ENCODE measurements at places on chromosomes 1 and 21. TPM values are rescaled to one million over a fixed set of nuclear protein-coding genes. Genes with fewer than 3 reads are reported as not detected.

The FAM89A gene
- 8.3 TPM for total RNA-seq

DNA sequence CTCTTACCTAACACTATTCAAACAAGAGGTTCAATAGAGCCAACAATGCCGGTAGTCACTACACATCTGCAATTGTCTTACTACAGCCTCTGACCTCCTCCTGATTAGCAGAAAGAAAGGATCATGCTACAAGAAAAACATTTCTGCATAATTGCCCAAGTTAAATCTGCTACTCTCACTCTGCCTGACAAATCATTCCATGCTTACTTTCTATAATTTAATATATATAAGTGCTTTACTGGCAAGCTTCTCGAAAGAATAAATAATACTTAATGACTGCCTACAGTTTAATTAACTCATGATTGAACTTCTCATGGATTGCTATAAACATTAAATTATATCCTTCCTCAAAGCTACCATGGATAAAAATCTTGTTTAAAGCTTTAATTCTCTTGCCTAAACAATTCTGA lies 156.0 kb downstream of the SLC45A1 start:
- no peak for DNase-seq

- DNase-seq, result no peak
Measured at GRCh38 chr1:62382658-62382955, 54.2 kb upstream of the USP1 start.

The ZNF695 gene
- 7.4 TPM for total RNA-seq

The ASAP3 gene
- total RNA-seq, result 65.7 TPM

DNA sequence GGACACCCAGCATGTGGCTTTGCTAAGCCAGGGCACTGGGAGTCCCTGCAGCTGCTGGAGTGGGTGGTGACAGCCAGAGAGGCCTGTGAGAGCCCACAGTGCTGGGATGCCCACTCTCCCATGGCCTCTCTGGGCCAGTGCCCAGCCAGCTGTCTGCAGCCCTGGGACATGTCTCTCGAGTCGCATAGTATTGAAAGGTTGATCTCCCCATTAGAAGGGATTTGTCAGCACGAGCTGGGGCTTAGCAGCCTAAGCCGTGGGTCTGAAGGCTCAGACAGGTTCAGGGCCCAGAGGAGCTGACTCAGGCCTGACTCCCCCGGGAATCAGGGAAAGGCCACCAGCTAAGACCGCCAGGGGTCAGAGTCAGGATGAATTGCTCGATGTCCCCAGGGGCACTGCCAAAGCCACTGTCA lies 53.5 kb downstream of the FOXD2 start:
- no peak for DNase-seq

DNA sequence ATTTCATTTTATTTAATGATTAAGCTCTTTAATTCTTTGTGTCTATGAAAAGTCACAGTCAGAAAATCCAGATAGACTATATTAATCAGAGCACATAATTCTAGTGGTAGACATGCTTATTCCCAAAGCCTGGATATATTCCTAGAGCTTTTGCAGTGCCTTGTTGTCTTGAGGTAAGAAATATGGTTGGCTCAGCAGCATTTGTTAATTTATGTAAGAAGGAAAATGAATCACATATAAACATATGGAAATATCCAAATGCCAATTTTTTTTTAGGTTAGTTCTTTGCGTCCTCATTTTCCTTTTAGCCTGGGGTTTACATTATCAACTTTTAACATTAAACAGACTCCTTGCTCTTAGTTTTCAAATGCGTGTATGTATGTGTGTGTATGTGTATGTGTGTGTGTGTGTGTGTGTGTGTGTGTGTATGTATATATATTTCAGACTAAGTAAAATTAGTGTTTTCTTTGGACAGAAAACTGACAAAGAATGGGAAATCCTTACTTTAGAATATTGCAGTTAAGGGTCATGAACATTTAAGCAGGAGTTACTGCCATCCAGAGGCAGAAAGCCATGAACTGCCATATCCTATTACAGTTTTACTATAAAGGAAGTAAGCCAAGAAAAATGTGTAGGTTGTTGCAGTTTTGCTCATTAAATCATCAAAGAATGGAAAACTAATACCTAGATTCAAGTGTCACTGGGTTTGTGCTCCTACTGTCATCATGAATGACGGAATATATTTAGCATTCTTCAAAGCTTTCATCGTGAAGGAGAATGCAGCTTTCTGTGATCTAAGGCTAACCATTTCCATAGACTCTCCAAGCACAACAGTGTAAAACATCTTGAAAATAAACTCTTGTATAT lies 477.1 kb upstream of the NR5A2 start:
- no peak for DNase-seq

DNA sequence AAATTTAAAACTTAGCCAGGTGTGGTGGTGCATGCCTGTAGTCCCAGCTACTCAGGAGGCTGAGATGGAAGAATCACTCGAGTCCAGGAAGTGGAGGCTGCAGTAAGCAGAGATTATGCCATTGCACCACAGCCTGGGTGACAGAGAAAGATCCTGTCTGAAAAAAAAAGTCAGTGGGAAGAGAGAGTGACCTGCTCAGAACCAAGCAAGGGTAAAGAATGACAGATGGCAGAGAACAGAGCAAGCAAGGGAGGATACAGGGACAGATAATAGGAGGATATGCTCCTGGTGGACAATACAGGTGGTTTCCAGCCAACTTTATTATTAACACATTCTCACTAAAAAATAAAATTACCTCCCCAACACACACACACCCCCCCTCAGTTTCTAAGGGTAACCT lies 4.6 kb upstream of the TMEM51 start:
- no peak for DNase-seq

DNA sequence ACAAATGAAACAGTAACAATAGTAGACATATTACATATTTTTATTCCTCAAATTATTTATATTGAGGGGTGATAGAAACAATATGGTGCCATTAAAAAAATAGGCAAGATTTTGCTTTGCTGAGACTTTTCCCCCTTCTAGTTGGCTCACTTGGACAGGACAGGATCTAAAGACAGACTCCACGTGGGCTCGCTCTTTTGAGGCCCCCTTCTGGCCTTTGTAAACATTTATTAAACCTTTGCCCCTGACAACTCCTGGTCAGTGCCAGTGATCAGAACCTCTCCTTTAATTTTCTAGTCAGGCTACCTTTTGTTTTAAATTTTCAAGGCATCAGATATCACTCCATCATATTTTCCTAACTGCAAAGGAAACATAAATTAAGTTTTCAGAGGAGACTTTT lies 49.7 kb upstream of the IFI44L start:
- no peak for DNase-seq

- DNase-seq, result no peak
Measured at GRCh38 chr1:159090286-159091179, 14.0 kb upstream of the AIM2 start.

GRCh38 chr21:41828884-41829360 lies 50.2 kb downstream of the PRDM15 start:
- DNase-seq, result no peak

GRCh38 chr1:31133368-31133767 lies 67.9 kb upstream of the PUM1 start:
- no peak for DNase-seq

The BLACAT1 gene
- total RNA-seq, result 6.8 TPM

The ANGPTL3 gene
- 2.6 TPM for total RNA-seq

GRCh38 chr1:204146309-204146708 lies 5.5 kb downstream of the ETNK2 start:
- DNase-seq, result no peak

- DNase-seq, result no peak
Measured at GRCh38 chr1:64080941-64081562, 122.4 kb upstream of the UBE2U start.

GRCh38 chr1:68975212-68975933 lies 478.5 kb upstream of the DEPDC1 start:
- DNase-seq, result no peak

- no peak for DNase-seq
Measured at GRCh38 chr1:26856604-26857469, 6.1 kb upstream of the SFN start.

GRCh38 chr1:183148599-183148998 lies 37.5 kb upstream of the LAMC2 start:
- no peak for DNase-seq

- DNase-seq, result no peak
Measured at GRCh38 chr1:39745016-39745670, 6.5 kb downstream of the PPIE start.

DNA sequence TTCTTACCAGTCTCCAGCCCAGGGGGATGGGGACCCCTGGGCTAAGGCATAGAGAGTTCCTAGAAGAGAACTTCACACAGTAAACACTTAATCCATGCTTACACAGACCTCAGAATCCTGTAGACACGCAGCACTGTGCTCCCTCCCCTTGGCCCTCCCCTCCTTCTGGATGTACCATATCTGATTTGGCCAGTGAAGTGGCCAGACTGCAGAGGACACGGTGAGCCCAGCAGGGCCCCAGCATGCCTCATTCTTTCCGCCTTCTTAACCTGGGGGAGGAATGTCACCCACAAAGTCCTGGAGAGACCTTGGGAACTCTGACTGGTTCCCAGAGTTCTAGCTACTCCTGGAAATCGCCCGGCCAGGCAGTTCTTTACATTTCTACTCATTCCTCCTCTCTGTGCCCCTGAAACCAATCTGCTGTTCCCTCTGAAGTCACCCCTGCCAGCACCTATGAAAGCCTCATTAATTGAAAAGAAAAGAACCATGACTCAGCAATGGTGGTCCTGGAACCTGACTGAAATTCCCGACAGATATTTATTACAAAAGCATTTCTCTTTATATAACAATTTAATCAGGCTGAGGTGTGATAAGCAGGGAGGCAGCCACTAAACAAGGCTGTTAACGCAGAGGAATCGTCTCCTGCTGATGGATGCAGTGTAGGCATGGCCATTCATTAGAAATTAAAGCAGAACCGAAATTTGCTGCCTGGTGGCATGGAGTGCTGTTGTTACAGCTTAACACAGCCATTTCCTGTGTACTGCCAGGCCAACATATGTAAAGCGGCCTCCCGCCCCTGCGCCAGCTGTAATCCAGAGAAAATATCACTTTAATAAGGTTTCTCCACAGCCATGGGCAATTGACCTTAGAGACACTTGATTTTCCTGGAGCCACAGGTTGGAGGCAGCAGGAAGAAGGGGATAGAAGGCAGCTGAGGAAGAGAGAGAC lies 74.6 kb upstream of the KCND3 start:
- no peak for DNase-seq

The CD52 gene
- total RNA-seq, result 0.75 TPM

- DNase-seq, result no peak
Measured at GRCh38 chr1:25088946-25089345, 143.4 kb downstream of the SYF2 start.

The IL19 gene
- not detected for total RNA-seq

The HFM1 gene
- total RNA-seq, result 7.1 TPM
